Non-pigmented ciliary epithelial cell (primary cell): ENCODE measurements at places on chromosomes 13 and 19.

DNA sequence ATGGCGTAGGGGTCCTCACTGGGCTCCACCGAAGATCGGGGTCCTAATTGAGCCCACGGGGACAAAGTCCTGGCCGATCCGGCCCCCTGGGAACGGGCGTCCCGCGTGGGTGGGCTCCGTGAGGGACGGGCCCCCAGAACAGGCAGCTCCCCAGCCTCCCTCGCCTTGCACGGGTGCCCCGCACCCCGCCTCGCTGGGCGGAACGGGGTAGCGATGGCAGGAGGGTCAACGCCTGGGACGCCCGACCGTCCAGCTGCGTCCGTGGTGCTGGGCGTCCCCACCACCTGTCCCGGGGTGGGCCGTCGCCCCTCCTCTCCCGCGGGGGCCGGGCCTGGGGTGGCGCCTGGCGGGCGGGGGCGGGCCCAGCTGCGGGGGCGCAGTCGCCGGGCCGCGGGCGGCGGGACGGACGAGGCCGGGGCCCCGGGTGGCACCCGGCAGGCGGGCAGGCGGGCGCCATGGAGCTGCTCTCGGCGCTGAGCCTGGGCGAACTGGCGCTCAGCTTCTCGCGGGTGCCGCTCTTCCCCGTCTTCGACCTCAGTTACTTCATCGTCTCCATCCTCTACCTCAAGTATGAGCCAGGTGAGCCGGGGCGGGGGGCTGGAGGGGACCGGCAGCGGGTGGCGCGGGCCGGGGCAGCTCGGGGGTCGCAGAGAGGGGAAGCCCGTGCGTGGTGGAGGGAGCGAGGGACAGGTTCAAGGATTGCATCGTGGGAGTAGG is at the start of gene TMEM38A:
TSS of gene TMEM38A (plus strand) at position 377 of the 717 bp plus-strand sequence. CDS start at position 456, 79 bp downstream.
- DNase-seq = no peak

DNA sequence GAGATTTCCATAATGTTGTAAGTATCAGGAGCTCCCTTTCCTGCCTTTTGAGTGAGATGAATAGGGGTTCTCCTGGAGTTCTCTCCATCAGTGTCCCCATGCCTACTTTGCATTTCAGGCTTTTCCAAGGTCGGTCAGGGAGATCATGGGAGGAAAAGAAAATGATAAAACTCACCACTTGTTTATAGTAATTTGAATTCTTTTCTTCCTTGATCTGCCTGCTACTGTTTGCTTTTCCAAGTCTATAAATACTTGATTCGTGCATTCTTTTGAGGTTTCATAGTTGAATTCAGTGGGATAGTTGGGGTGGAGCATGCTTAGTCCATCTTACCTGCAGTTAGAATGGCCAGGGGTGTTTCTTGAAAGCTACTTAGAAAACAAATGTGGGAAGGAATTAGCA is 51.5 kb downstream of the PCCA start:
- no peak for DNase-seq

DNA sequence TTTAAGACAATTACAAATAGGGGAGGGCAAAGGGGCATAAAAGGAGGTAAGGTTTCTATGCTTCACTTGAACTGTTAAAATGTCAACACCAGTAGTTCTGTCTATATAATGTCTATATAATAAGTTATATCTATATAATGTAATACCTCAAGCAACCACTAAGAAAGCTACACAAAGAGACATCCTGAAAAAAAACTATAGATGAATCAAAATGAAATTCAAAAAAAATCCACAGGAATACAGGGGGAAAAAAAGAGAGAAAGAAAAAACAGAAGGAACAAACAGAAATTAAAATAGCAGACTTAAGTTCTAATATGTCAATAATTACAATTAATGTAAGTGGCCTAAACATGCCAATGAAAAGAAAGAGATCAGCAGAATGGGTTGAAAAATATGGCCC is 186.0 kb downstream of the KCTD15 start:
- no peak for DNase-seq

DNA sequence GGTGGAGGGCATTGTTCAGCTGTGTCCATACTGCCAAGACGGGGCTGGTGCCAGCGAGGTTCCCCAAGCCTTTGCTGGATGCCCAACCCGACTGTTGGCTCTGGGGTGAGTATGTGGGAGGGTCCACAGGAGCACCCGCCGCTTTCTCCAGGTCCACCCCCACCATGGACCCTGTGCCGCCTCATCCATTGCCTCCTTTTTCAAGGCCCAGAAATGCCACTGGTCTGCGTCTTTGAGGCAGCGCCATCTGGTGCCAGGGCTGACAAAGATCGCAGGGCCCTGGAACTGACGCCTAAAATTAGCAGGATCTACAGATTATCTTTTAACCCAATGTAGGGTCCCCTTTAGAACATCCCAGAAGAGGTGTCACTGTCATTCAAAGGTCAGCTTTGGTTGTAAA is 34.6 kb downstream of the NFIX start:
- DNase-seq = no peak

- no peak for DNase-seq
Observed at GRCh38 chr19:50377051-50377461, 799 bp downstream of the NR1H2 start.

GRCh38 chr13:75636436-75637180 is 478 bp downstream of the LMO7 start:
- no peak for DNase-seq

DNA sequence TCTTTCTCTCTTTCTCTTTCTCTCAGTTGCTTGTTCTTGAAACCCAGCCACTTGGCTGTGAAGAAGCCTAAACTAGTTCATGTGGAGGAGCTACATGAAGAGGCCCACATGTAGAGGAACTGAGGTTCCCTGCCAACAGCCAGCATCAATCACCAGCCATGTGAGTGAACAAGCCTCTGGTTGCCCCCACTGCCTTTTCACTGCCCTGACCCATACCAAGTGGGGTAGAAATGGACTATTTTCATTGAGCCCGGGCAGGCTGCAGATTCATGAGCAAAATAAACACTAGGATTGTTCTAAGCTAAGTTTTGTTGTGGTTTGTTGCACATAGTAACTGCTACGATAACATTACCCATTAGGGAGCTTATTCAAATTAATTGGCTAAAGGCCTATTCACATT is 78.7 kb upstream of the FAM216B start:
- DNase-seq = no peak

- no peak for DNase-seq
Observed at GRCh38 chr19:10927730-10928562, 493 bp downstream of the YIPF2 start.

DNA sequence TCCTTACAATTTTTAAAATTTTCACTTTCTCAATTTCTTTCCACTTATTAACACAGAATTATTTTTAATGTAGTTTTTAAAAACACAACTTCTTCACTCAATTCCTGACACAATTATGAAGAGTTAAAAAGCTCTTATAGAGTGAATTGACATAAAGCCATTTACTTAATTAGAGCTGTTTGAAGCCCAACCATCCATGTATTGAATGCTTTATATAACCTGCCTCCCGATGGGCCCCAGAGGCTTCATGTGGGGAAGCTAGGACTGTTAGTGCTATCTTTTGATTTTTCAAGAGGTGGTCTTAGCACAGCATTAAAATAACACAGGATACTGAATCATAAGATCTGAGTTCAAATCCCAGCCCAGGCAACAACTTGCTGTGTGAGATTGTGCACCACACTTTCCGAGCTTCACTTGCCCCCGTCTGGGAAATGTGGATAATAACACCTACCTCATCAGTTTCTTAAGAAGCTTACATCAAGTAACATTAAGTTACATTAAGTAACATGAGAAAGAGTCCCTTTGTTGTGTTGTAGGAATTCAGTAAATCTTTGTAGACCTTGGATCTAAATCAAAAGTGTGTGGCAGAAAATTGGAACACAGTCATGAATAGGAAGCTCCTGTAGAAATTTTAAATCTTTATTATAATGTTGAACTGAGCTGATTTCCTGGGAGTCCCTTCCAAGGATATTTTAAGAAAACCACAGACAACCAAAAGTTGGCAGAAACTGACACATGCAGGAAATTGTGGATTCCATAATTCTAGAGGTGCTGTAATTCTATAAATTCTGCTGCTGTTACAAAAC is 5.5 kb upstream of the ENOX1 start:
- no peak for DNase-seq

- DNase-seq = peak; percentile 44
Observed at GRCh38 chr19:15251010-15251748, 18.9 kb upstream of the EPHX3 start.

- no peak for DNase-seq
Observed at GRCh38 chr19:10749435-10750384, 31.8 kb downstream of the DNM2 start.

DNA sequence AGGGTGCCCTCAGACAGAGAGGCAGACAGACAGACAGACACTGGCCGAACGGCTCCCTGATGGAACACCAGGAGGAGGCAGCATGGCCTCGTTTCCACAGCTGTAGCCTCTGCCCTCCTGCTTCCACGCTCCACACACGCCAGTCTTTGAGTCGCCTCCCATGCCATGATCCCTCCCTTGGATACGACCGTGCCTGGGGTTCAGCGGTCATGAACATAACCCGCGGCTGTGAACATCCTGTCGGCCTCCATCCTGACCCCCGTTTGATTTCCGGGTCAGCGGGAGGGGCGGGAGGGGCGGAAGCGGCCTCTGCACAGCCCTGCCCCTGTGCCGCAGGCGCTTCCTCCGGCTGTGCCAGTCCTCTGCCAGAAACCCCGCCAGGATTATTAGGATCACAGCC is 23.4 kb downstream of the GP6 start:
- no peak for DNase-seq

- no peak for DNase-seq
Observed at GRCh38 chr19:13212759-13213330, 62.6 kb downstream of the IER2 start.

DNA sequence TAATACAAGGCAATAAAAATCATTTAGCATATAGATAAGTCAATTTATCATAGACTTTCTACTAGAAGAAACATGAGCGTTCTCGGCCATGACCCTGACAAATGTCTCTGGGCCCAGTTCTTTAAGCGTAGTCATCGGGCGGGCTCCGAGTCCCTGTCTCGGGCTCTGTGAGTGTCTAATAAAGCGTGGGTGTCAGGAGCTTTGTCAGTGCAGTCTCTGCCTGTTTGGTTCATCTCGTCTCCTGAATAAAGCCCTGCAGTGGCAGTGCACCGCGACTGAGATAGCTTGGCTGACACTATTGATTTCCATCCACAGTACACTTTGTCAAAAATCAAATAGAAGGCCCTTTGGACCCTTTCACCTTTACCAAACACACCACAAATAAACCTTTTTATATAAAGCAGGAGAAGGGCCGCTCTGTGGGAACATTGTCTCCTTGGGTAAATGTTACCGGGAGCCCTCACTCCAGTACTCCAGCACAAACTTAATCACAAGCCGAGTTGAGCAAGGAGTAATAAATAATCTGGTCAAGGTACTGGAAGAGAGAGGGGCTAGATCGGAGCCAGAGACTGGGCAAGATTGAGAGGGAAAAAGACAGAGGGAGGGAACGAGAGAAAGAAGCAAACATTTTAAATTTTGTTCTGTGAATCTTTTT is 368.2 kb upstream of the TSHZ3 start:
- no peak for DNase-seq

GRCh38 chr19:44850641-44851109 is 4.6 kb downstream of the NECTIN2 start:
- DNase-seq = no peak

DNA sequence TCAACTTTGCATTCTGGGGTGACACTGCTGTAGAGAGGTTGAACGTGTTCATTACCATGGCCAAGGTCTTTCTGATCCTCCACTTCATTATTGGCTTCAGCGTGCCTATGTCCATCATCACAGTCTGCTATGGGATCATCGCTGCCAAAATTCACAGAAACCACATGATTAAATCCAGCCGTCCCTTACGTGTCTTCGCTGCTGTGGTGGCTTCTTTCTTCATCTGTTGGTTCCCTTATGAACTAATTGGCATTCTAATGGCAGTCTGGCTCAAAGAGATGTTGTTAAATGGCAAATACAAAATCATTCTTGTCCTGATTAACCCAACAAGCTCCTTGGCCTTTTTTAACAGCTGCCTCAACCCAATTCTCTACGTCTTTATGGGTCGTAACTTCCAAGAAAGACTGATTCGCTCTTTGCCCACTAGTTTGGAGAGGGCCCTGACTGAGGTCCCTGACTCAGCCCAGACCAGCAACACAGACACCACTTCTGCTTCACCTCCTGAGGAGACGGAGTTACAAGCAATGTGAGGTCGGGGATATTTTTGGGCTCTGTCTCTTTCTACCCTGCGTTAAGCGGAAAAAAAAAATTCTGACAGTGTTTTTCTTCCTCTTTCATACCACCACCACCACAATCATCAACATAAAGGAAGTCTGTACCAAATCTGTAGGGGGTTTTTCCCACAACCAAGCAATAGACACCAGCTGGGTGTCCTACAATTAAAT is 29.5 kb downstream of the FPR3 start:
- DNase-seq = no peak

GRCh38 chr19:2867025-2867991 is at the start of gene ZNF556:
Gene ZNF556, plus strand, starts transcription at chr19:2867335. Its CDS starts 87 bp downstream, at chr19:2867422.
- DNase-seq = no peak

DNA sequence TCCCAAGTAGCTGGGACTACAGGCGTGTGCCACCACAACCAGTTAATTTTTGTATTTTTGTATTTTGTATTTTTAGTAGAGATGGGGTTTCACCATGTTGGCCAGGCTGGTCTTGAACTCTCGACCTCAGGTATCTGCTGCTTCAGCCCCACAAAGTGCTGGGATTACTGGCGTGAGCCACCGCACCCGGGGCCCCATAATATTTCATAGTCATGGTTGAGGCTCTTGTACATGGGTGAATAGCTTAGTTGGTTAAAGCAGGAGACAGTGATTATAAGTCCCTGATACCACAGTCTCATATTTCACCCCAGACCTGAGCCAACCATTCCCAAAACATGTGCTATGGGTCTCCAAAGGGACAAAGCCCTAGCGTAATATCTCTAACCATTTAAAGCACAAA is 26.1 kb downstream of the MBNL2 start:
- no peak for DNase-seq

GRCh38 chr13:62593804-62594203 is 1178.2 kb upstream of the PCDH20 start:
- no peak for DNase-seq
